Osteocyte (in vitro differentiated cells): ENCODE measurements at places on chromosomes 11 and 22. TPM values are rescaled to one million over a fixed set of nuclear protein-coding genes. Genes with fewer than 3 reads are reported as not detected.

OR8G5 gene
- total RNA-seq = not detected in 2 replicates

VPS11 gene
- total RNA-seq = 42.6 and 45.9 TPM in 2 replicates

SHANK3 gene
- total RNA-seq = 4.7 and 4.8 TPM in 2 replicates

GAL gene
- not detected in 2 replicates for total RNA-seq

NLRP10 gene
- 0.38 and 0.63 TPM in 2 replicates for total RNA-seq

BARX2 gene
- not detected in 2 replicates for total RNA-seq

MYH9 gene
- 938 and 1,044 TPM in 2 replicates for total RNA-seq

EPS8L2 gene
- 32.4 and 39.3 TPM in 2 replicates for total RNA-seq

PRCP gene
- 55.5 and 64.5 TPM in 2 replicates for total RNA-seq

PAX6 gene
- total RNA-seq = not detected in 2 replicates
